Thyroid gland (tissue), 4 donors: ENCODE measurements at places on chromosomes 7 and 10. TPM values are rescaled to one million over a fixed set of nuclear protein-coding genes. Genes with fewer than 3 reads are reported as not detected.

The STRIP2 gene
- total RNA-seq, result 0.54 TPM

The TUBB8 gene
- total RNA-seq, result not detected

The DENND11 gene
- total RNA-seq, result 50.7 TPM

The OR2A25 gene
- total RNA-seq, result not detected

The APBB1IP gene
- total RNA-seq, result 1.5 TPM

The ZNF488 gene
- 0.56 TPM for total RNA-seq

DNA sequence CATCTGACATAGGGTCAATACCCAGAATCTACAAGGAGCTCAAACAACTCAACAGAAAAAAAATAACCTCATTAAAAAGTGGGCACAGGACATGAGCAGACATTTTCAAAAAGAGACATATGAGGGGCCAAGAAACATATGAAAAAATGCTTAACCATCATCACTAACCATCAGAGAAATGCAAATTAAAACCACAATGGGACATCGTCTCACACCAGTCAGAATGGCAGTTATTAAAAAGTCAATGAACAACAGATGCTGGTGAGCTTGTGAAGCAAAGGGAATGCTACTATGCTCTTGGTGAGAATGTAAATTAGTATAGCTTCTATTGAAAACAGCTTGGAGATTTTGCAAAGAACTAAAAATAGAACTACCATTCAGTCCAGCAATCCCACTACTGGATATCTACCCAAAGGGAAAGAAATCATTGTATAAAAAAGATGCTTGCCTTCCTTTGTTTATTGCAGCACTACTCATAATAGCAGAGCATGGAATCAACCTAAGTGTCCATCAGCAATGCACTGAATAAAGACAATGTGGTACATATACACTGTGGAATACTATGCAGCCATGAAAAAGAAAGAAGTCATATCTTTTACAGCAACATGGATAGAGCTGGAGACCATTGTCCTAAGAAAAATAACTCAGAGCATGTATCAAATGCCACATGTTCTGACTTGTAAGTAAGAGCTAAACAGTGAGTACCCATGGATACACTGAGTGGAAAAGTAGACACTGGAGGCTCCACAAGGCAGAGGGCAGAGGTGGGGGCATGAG lies 139.8 kb downstream of the ADARB2 start:
- DNase-seq, result no peak

GRCh38 chr10:17742918-17743317 lies 9.1 kb upstream of the TMEM236 start:
- peak; percentile 42 for DNase-seq

DNA sequence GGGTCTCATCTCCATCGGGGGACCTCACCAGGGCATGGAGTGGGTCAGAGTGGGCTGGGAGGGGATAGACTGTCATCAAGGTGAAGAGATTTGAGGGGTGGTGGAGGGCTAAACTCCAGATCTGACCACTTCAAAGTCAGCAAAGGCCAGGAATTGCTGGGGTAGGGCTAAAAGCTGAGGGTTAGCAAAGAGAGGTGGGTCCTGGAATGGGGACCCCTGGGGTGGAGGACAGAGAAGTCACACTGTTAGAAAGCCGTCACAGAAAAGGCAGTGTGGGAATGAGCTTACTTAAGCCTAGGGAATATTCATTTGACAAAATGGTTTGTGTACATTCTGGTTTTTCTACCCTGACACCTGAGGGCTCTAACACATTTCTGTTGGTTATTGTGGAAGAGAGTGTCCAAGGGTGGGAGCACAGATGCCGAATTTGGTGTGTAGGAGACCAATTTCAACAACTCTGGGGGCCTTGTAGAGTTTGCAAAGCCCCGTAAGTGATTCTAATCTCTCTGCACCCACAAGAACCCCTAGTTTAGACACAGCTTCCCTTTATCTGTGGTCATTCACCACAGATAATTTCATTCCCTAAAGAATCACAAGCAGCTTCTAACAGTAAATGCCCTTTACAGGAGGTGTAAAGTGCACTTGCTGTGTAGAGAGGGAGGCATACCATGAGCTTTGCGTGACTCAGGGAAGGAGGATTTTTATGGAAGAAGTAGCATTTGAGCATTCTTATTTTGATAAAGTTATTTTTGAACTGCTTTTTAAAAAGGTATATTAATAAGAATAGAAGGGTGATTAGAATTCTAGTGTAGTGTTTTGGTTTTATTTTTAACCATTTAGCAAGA lies 6.4 kb downstream of the FBH1 start:
- no peak for DNase-seq

- DNase-seq, result no peak
Measured at GRCh38 chr7:1888425-1888824, 218.3 kb downstream of the ELFN1 start.

- DNase-seq, result peak; percentile 66
Measured at GRCh38 chr10:34889004-34889869, 74.1 kb upstream of the PARD3 start.

DNA sequence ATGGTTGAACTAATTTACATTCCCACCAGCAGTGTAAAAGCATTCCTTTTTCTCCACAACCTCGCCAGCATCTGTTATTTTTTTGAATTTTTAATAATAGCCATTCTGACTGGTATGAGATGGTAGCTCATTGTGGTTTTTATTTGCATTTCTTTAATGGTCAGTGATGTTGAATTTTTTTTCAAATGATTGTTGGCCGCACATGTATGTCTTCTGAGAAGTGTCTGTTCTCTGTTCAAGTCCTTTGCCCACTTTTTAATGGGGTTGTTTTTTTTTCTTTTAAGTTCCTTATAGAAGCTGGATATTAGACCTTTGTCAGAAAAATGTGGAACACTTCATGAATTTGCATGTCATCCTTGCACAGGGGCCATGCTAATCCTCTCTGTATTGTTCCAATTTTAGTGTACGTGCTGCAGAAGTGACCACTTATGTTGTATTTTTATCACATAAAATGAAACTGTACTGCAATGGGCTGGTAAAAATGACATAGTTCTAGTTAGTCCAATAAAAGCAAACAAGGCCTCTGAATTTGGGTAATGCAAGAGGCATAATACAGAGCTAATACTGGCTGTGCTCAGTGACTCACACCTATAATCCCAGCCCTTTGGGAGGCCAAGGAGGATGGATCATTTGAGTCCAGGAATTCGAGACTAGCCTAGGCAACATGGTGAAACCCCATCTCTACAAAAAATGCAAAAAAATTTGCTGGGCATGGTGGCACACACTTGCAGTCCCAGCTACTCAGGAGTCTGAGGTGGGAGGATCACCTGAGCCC lies 70.3 kb downstream of the ABI1 start:
- no peak for DNase-seq

- DNase-seq, result no peak
Measured at GRCh38 chr10:48242171-48242904, 32.2 kb downstream of the FRMPD2 start.

GRCh38 chr10:68647672-68648341 lies 73.2 kb upstream of the CCAR1 start:
- no peak for DNase-seq

DNA sequence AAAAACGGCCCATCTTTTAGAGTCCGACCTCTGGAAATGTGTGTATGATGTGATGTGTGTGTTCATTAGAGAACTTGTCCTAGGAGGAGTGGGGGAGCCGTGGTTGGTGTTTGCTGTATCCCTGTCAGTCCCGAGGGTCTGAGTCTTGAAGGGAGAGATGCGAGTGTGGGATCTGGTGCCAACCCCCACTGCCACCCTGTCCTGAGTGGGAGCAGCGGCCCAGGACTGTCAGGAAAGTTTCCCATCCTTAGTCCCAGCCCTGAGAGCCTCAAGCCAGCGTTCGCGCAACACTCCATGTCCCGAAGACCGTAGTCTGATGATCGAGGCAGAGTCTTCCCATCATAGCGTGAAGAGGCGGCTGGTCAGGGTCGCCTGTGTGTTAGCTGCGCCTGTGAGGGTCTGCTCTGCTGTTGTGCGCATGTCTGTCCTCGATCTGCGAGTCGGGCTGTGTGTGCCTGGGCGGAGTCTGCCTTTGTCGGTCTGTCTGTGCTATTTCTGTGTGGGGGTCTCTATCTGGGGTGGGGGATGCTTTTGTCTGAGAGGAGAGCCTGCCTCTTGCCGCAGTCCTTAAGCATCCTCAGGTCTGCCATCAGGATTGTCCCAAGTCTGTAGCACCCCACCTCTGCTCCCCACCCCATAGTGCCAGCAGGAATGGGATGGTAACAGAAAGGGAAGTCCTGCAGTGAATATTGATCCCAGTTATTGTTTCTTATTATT lies 514 bp upstream of the CHAT start:
- no peak for DNase-seq

DNA sequence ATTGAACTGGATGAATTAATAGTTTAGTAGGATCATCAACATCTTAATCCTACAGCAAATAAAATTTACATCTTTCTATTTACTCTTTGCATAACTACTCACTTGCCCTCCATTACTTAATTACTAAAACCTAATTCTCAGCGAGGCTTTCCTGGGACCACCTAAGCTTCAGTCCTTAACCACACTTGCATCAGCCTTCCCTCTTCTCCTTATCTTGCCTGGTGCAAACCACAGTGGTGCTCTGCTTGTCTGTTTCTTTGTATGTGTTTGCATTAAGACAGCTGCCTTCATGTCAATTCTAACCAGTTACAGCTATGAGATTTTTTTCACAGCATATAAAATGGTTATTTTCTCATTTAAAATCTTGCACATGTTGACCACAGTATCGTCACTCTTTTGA lies 72.6 kb upstream of the ZNF92 start:
- DNase-seq, result no peak
